ENCODE measurements at places on chromosomes 13 and 19.

DNA sequence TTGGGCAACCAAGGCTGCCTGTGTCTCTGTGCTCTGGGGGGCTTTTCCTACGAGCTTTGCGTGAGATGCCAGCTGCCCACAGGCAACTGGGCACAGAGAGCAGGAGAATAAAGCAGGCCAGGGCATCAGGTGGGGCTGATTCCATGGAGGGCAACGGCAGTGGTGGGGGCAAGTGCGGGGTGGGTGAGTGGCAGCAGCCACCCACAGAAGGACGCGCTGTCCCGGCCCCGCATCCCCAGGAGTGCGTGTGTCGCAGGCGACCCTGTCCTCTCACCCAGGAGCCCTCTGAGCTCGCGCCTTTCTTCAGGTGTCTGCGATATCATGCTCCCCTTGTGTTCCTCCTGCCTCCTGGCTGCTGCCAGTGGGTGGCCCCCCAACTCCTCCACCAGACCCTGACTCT, 67.4 kb downstream of the MCF2L start:
- no peak for DNase-seq

DNA sequence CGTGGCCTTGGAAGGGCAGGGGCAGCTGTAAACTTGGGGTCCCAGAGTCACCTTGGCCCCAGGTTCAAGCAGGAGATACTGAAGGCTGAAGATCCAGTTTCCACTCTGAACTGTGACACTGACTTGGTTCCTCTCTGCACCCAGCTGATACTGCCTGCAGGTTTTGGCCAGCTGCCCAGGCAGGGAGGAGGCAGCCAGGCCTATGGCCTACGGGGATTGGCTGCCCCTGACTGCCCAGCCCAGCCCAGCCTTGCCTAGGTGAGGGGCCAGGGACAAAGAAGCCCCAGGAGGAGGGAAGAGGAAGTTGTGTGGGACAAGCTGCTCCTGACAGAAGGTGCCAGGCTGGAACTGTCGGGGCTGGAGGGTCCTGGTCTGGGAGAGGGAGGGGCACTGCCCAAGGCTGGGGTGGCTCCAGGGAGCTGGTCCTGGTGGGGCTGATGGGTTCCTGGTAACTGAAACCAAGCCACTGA, 51.7 kb upstream of the CYP4F8 start:
- DNase-seq: no peak

GRCh38 chr19:29724102-29724641, 9.1 kb upstream of the C19orf12 start:
- peak; percentile 36 for DNase-seq

DNA sequence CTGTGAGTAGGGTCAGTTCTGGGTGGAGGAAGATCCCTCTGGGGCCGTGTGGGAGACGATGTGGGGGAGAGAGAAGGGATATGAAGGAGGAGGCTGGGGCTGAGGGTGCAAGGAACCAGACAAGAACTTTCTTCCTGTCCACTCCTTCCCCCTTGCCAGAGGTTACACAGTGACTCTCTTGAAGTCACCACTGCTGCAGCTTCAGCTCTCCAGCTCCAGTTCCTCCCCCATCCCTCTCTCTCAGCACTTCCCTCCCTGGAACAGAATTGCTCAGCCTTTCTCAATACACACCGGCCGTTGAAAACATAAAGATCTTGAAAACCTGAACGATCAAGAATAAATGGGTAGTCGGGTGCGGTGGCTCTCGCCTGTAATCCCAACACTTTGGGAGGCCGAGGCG, 5.1 kb downstream of the ZSWIM9 start:
- DNase-seq: no peak

DNA sequence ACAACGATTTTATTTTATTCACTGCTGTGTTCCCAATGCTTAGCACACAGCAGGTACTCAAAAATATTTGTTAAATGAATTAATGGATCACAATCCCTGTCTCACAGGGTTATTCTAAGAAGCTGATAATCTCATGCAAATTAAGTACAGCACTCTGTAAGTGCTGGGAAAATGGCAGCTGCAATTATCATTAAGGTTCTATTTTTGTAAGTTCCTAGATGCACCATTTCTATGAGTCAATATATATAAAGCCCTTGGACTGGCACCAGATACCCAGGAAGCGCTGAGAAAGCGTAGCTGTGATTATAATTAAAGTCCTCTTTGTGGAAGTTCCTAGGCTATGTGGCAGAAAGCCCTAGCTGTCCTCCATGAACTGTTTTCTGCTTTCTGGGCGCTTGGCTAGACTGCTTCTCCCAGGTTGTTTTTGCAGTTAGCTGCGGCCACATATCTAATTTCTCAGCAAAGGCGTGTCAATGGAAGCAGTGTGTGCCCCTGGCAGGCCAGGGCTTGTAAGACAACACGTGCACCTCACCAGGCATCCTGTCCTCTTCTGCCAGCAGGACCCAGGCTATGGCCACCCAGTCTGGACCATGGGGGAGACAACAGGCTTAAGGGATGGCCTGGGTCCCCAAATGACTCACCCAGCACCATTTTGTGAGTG, 5.2 kb upstream of the SRRM5 start:
- no peak for DNase-seq

DNA sequence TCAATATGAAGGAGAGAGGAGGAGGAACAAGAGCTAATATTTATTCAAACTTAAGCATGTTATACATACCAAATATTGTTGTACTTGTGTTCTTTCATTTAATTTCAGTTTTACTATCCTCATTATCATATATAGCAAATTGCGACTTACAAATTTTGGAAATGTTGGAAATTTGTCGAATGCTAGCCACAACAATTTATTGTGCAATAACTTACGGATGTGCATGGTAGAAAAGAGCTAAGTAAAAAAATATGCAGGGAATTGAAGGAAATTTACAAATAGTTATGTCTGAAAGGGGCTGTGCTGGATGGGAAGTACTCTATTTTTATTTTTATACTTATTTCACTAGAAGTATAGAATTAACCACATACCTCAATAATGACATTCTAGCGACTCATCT, 376.3 kb downstream of the PCDH20 start:
- DNase-seq: no peak

GRCh38 chr13:103894626-103895025, 828.4 kb upstream of the SLC10A2 start:
- no peak for DNase-seq

- no peak for DNase-seq
These were observed 8.9 kb downstream of the ZNF507 start for GRCh38 chr19:32354345-32354744.

DNA sequence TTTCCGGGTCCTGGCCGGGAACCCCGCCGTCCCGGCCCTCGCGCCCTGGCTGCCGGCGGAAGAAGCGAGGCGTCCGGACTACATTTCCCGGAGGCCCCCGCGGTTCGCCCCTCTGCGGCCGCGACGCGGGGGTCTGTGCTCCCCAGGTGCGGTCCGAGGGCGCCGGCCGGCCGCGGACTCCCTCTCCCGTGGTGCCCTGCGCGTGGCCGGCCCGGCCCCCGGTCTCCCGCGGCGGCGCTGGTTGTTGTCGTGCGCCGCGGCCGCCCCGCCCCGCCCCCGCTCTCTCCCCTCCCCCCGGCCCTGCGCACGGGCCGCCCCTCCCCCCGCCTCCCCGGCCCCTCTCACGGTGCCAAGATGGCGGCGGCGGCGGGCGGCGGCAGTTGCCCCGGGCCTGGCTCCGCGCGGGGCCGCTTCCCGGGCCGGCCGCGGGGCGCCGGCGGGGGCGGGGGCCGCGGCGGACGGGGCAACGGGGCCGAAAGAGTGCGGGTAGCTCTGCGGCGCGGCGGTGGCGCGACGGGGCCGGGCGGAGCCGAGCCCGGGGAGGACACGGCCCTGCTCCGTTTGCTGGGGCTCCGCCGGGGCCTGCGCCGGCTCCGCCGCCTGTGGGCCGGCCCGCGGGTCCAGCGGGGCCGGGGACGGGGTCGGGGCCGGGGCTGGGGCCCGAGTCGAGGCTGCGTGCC, at the start of gene KMT2B:
TSS of gene KMT2B (plus strand) at position 339 of the 680 bp plus-strand sequence. CDS start at position 355, 16 bp downstream.
- DNase-seq: peak; percentile 99

DNA sequence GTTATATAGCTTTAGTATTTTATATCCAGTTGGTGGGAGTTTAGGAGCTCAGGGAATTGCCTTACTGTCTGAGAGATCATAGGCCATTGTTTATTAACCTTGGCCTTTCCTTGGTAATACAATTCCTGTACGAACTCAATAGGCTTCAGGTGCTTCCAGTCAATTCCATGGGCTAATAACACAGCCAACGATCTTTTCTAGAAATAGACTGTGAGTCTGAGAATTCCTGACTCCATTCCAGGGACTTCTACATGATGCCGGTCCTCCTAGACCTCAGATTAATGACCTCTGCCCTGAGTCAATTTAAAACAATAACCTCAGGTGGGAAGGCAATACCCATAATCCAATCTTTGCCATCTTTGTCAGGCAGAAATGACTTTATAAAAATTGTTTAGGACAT, 39.6 kb upstream of the KLF12 start:
- DNase-seq: no peak
